Calu3 (cell line): ENCODE measurements at places on chromosomes 5 and 9.

GRCh38 chr5:153784277-153784676 lies 254.4 kb downstream of the FAM114A2 start:
- no peak for DNase-seq

GRCh38 chr9:6495466-6495865 lies 82.5 kb downstream of the UHRF2 start:
- DNase-seq, result no peak

GRCh38 chr9:93207326-93207814 lies 23.4 kb downstream of the WNK2 start:
- DNase-seq, result no peak

GRCh38 chr9:119588874-119589744 lies 219.9 kb upstream of the BRINP1 start:
- DNase-seq, result no peak

DNA sequence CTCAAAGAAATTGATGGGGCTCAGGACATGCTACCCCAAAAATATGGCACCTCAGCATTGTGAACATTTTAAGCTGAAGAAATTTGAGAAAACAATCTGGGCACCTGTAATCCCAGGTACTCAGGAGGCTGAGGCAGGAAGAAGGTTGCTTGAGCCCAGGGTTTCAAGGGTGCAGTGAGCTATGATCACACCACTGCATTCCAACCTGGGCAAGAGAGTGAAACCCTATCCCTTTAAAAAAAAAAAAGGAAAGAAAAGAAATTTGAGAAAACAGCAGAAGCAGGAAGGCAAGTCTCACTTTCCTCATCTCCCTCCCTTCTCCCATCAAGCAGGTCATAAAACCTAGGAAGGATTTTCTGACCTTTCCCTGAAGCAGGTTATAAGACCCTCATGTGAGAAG lies 23.6 kb downstream of the TPD52L3 start:
- no peak for DNase-seq

- no peak for DNase-seq
Observed at GRCh38 chr9:96167011-96167410, 135.0 kb downstream of the HSD17B3 start.
